ENCODE measurements at places on chromosomes 13 and 19. TPM values are rescaled to one million over a fixed set of nuclear protein-coding genes. Genes with fewer than 3 reads are reported as not detected.

DNA sequence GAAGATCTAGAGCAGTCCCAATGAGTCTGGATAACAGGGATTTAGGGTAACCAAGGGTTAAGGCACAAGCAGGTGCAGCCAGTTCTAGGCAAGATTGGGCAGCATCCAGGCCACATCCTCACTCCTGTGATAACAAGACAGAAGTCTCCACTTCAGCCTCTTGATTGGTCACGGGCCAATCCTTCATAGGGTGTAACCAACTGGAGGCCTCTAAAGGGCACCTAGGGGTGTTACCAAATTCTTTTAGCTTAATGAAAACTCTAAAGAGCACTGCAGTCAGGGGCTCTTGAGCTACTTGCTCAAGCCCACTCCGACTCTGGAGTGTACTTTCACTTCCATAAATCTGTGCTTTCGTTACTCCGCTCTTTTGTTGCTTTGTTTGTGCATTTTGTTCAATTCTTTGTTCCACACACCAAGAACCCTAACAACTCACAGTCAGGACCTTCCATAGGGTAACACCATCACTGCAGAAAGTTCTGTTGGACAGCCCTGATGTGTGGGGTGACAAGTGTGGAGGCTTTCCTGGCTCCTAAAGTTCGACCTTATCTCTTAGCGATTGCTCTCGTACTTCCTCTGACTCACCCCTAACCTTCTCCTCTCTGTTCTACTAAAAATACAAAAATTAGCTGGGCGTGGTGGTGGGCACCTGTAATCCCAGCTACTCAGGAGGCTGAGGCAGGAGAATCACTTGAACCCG, 36.1 kb downstream of the ZSWIM9 start:
- peaks cover 15% of the 10 kb centered on the region for H3K36me3 ChIP-seq
- H3K27me3 ChIP-seq, result no peaks in the 10 kb centered on the region
- no peak overlapping the region for H3K4me3 ChIP-seq
- DNase-seq, result no peak
- no peak overlapping the region for H3K27ac ChIP-seq
- H3K4me1 ChIP-seq, result peaks cover 14% of the 10 kb centered on the region

DNA sequence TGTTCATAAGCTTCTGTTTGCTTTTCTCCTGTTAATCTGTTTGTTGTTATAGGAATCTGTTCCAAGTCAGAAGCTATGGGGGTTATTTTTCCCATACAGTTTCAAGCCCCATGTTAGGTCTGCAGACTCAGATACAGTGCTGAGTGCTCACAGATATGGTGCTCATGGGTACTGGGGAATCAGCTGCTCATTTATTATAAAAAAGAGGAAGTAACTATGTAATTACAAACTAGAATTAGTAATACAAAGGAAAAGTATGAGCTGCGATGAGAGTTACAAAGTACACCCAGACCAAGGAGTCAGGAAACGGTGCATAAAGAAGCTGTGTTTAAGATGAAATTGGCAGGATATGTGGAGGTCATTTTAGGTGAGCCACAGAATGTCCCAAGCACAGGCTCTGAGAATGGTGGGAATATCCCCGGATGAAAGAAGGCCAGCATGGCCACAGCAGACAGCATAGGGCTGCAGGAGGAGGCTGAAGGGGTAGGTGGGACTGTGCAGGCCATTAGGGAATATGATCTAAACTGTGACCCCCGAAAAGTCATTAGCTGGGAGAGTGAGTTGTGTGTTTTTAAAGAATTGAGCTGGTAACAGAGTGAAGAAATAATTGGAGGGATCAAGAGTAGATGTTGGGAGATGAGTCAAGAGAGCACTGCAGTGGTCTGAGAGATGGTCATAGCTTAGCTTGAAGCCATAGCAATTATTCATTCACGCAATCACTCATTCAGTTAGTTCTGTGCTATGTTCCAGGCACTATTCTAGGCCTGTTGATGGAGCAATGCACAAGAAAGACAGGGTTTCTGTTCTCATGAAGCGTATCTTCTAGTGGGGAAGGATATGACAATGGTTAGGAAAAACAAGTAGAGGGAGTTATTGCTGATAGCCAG, 177.4 kb upstream of the UBL3 start:
- DNase-seq, result no peak
- no peaks in the 10 kb centered on the region for H3K36me3 ChIP-seq
- H3K4me1 ChIP-seq, result no peaks in the 10 kb centered on the region
- H3K4me3 ChIP-seq, result no peak overlapping the region
- no peaks in the 10 kb centered on the region for H3K27me3 ChIP-seq
- no peak overlapping the region for H3K27ac ChIP-seq

- no peak overlapping the region for H3K4me3 ChIP-seq
- no peak for DNase-seq
Observed at GRCh38 chr19:14404312-14404711, 14.8 kb downstream of the DDX39A start.

DNA sequence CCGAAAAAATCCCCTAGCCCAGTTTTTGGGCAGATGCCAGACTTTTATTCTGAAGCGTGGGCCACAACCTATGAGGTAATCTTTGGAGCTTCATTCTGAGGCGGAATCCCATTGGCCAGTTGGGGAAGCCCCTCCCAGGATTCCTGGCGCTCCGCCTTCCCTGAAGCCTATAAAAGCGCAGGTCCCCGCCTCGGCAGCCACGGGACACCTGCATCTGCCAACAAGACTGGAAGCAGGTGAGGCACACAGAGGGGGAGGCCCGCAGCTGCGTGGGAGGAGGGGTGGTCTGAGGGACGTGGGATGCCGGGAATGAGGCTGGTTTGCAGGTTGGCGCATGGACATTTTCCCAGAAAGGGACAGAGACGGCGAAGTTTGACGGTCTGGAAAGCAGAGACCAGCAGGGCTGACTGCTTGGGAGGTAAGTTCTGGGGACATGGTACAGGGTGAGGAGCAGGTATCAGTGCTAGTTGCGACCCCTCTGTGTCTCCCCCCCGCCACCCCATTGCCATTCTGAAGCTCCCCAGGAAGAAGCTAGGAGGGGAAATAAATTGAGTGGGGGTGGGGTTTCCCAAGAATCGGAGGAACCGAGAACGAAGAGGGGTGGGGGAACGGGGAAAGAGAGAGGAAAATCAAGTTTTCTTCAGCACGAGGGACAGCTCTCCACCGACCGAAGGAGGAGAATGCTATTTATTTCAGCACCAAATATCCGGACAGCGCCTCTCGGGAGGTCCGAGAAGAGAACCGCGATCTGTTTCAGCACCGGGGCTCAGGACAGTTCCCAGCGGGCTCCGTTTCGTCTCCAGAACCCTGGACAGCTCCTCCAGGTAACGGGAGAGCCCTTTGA, 22.4 kb upstream of the FEM1A start:
- peak; percentile 75 for DNase-seq
- H3K4me3 ChIP-seq, result no peak overlapping the region
- no peaks in the 10 kb centered on the region for H3K4me1 ChIP-seq
- H3K27me3 ChIP-seq, result no peaks in the 10 kb centered on the region

DNA sequence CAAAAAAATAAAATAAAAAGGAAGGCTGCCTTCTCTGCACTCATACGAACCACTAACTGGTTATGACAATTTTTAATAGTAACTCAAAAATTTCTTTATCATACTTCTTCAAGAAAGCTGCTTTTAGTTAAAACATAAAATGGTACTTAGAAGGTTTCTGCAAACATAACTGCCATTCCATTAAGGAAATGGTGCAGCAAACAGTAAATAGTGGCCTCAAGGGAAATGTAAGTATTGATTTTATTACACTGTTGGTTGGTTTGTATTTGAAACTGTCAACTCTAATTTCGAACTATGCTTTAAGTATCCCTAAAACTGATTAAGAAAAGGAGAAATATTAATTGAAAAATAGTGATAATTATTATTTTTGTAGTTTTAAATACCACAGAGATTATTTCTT, 278.0 kb downstream of the DACH1 start:
- H3K4me1 ChIP-seq, result peaks cover 7% of the 10 kb centered on the region
- H3K27ac ChIP-seq, result no peak overlapping the region
- H3K27me3 ChIP-seq, result no peaks in the 10 kb centered on the region
- H3K36me3 ChIP-seq, result no peaks in the 10 kb centered on the region

- H3K36me3 ChIP-seq, result no peaks in the 10 kb centered on the region
- peak within 1 kb of the TSS; percentile 87 for H3K4me3 ChIP-seq
- H3K27ac ChIP-seq, result peak within 1 kb of the TSS; percentile 78
- peaks cover 9% of the 10 kb centered on the region for H3K4me1 ChIP-seq
- no peaks in the 10 kb centered on the region for H3K27me3 ChIP-seq
Observed at GRCh38 chr13:113758651-113759524, at the start of gene TMEM255B. Gene TMEM255B (plus strand): TSS chr13:113759226. CDS start chr13:113759270, 44 bp downstream.

DNA sequence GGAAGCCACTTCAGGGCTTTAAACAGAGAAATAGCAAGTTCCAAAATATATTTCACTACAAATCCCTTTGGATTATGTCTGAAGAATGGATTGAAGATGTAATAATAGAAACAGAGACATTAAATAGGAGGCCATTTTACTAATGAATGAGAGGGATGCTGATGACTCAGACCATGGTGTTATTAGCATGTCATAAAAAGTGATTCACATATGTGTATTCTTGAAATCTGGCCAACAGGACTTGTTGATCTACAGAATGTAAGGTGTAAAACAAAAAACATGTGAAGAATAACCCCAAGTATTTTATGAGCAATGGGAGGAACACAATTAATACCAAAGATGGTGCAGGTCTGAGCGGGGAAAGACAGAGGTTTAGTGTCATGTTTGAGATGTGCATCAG, 873.7 kb downstream of the SLITRK5 start:
- H3K27ac ChIP-seq, result no peak overlapping the region
- H3K27me3 ChIP-seq, result no peaks in the 10 kb centered on the region
- H3K4me3 ChIP-seq, result no peak overlapping the region
- H3K36me3 ChIP-seq, result no peaks in the 10 kb centered on the region
- DNase-seq, result no peak
- no peaks in the 10 kb centered on the region for H3K4me1 ChIP-seq

GRCh38 chr19:50741179-50741933, 18.2 kb downstream of the CLEC11A start:
- H3K36me3 ChIP-seq, result no peaks in the 10 kb centered on the region
- no peak for DNase-seq
- no peak overlapping the region for H3K4me3 ChIP-seq
- H3K4me1 ChIP-seq, result no peaks in the 10 kb centered on the region

DNA sequence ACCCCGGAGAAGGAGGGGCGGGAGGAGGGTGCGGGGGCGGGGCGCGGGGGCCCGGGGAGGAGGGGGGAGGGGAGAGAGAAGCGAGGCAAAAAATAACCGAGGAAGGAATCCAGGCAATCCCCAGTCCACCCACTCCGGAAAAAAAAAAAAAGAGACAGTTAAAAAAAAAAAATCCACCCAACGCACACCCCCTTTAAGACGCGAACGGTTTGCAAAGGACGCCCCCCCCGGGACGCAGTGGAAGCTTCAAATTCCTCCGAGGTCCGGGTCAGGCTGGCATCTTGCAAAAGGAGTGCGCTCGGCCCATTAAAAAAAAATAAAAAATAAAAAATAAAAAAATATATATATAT, at the start of gene CACNA1A:
Gene CACNA1A (minus strand): TSS at position 9 of the 350 bp plus-strand sequence. CDS start 255 bp downstream, outside the sequence.
- H3K27ac ChIP-seq, result no peak within 1 kb of the TSS
- peaks cover 46% of the 10 kb centered on the region for H3K27me3 ChIP-seq
- no peaks in the 10 kb centered on the region for H3K36me3 ChIP-seq

- no peak for DNase-seq
- no peaks in the 10 kb centered on the region for H3K27me3 ChIP-seq
- no peaks in the 10 kb centered on the region for H3K4me1 ChIP-seq
- H3K27ac ChIP-seq, result no peak overlapping the region
- no peaks in the 10 kb centered on the region for H3K36me3 ChIP-seq
Observed at GRCh38 chr13:111958612-111959395, 108.1 kb upstream of the SOX1 start.

DNA sequence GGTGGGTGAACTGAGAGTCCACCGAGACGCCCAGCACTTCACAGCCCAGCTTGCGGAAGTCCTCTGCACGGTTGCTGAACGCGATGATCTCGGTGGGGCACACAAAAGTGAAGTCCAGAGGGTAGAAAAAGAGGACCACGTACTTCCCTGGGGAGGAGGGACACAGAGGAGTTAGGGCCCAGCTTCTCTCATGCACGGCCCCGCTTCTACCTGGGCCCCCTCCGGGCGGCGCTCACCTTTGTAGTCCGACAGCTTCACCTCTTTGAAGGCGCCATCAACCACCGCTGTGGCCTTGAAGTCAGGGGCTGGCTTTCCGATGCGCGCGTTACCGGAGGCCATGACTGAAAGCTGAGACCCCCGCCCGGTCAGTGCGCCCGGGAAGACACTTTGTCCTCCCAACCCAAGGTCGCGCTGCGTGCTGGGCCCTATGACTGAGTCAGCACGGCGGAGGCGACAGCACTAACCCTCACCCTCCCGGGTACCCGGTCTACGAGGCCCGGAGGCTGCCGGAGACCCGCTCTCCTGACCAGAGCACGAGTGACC, 606 bp downstream of the PRDX2 start:
- peak overlapping the region; percentile 74 for H3K27ac ChIP-seq
- peaks cover 32% of the 10 kb centered on the region for H3K36me3 ChIP-seq
- H3K4me1 ChIP-seq, result peaks cover 27% of the 10 kb centered on the region
- DNase-seq, result peak; percentile 46

GRCh38 chr13:65768545-65768944, 1461.6 kb downstream of the PCDH9 start:
- no peaks in the 10 kb centered on the region for H3K27me3 ChIP-seq
- no peak overlapping the region for H3K4me3 ChIP-seq
- DNase-seq, result no peak
- no peaks in the 10 kb centered on the region for H3K36me3 ChIP-seq
- H3K27ac ChIP-seq, result no peak overlapping the region
- H3K4me1 ChIP-seq, result no peaks in the 10 kb centered on the region

GRCh38 chr13:34371645-34372395, 553.9 kb downstream of the RFC3 start:
- H3K27me3 ChIP-seq, result no peaks in the 10 kb centered on the region
- H3K4me3 ChIP-seq, result no peak overlapping the region
- no peaks in the 10 kb centered on the region for H3K36me3 ChIP-seq
- DNase-seq, result no peak
- no peak overlapping the region for H3K27ac ChIP-seq

- no peaks in the 10 kb centered on the region for H3K27me3 ChIP-seq
- no peaks in the 10 kb centered on the region for H3K36me3 ChIP-seq
- H3K4me3 ChIP-seq, result no peak overlapping the region
Observed at GRCh38 chr13:105135852-105136615, 1399.4 kb downstream of the EFNB2 start.

Gene SERTAD3
- total RNA-seq, result 20.4 TPM

Gene MBD3L5
- not detected for total RNA-seq

Gene KRI1
- 12.0 TPM for total RNA-seq

Gene AP1M1
- total RNA-seq, result 47.8 TPM

Gene KIR2DL3
- total RNA-seq, result not detected

Gene SKA3
- total RNA-seq, result 4.5 TPM

Gene KIR2DL1
- not detected for total RNA-seq

Gene KIR3DL1
- total RNA-seq, result not detected

Gene SERPINE3
- not detected for total RNA-seq
